ENCODE measurements at places on chromosomes 5 and 9. TPM values are rescaled to one million over a fixed set of nuclear protein-coding genes. Genes with fewer than 3 reads are reported as not detected.

GRCh38 chr5:9519537-9519936, 26.3 kb downstream of the SEMA5A start:
- DNase-seq, result no peak

DNA sequence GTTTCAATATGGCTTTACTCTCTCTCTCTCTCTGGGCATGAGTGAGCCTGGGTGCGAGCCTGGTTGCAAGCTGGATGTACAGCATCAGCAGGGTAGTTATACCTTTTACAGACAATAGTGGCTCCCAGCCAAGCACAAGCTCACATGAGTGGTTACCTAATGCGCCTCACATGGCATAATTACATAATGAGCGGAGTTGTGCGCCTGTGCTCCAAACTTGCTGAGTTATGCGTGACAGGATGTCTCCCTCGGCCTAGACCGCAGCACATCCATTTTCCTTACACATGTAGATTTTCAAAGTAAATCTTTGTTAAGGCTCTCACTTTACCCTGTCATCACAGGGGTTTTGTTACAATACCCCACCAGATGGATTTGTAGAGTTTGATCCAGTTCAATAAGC, 233.5 kb upstream of the WWC1 start:
- DNase-seq, result no peak

DNA sequence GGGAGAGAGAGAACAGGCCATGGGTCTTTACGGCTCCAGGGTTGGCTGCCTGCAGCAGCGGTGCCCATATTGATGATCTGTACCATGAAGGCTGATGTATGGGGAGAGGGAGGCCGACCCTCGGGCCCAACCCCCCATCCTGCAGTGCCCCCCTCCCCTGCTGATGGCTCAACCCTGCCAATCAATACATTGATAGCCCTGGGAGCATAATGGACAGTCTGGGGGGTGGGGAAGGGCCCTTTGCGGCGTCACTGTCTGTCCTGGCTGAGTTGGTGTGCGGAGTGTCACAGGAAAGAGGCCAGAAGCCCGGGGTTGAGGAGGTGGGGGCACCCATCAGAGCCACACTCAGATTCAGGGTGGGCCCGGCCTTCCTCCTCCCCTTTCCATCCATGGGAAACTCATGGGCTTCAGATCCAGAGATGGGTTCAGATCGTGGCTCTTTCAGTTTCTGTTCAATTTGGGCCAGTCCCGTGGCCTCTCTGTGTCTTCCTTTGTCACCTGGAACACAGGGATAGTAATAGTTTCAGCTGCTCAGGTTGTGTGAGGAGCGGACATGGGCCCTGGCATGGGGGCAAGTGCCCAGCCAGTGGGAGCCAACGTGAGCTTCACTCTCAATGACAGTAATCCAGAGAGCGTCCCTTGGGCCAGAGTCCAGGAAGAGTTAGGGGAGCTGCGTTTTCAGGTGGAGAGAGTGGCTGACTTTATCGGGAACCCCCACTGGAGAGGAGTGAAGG, 9.5 kb downstream of the FGF18 start:
- DNase-seq, result no peak

DNA sequence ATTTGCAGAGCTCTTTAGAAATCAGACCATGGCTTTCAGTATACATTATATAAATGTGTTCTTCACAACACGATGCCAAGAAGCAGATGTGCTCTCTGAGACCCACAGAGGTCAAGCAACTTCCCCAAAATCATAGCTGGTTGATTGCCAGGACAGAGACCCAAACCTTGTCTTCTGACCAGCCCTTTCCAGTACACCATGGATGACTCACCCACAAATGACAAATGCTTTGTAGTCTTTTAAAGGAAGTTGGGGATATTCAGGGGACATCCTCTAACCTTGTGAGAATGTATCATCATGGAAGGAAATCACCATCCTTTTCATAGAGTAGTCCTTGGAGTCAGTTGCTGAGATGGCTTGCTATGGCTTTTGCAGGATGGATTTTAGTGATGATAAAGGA, 30.1 kb downstream of the ZNF462 start:
- no peak for DNase-seq

DNA sequence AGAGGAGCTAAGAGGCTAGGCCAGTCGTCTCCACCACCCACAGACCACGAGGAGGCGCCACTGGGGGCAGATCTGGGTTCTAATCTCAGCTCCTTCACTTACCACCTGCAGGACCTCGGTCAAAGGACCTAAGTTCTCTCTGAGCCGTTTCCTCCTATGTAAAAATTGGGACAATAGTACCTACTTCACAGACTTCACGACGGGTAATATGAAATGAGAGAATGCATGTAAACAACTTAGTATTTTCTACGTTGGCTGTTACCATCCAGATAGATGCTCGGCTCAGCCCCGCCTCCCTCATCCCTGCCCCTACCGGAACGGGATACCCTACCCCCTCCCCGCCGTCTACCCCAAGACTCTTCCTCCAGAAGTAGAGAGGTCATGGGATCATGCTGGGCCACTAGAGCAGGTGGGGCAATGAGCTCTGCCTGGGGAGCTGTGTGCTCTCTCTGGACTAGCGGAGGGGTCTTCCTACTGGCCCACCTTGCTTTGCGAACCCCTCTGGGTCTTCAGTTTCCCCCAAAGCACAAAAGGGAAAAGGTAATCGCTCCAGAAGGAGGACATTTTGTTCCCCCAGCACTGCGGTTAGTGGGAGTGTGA, 541 bp downstream of the GNPDA1 start:
- DNase-seq, result peak; percentile 83

- no peak for DNase-seq
Observed at GRCh38 chr5:113058269-113058668, 81.7 kb downstream of the DCP2 start.

GRCh38 chr9:33453999-33454660, 6.7 kb upstream of the AQP3 start:
- peak; percentile 44 for DNase-seq

- no peak for DNase-seq
Observed at GRCh38 chr9:109253637-109254284, 67.1 kb downstream of the EPB41L4B start.

DNA sequence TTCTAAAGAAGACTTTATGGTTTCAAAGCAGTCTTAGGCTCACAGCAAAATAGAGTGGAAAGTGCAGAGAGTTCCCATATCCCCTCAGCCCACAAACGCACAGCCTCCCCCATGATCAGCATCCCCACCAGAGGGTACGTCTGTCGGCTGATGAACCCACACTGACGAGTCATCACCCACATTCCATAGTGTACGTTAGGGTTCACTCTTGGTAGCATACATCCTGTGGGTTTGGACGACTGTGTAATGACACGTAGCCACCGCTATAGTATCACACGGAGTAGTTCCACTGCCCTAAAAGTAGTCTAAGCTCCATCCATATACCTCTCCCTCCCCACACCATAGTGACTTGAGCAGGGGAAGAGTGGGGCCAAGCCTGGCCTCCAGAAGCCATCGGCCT, 135.7 kb upstream of the PHYKPL start:
- no peak for DNase-seq

DNA sequence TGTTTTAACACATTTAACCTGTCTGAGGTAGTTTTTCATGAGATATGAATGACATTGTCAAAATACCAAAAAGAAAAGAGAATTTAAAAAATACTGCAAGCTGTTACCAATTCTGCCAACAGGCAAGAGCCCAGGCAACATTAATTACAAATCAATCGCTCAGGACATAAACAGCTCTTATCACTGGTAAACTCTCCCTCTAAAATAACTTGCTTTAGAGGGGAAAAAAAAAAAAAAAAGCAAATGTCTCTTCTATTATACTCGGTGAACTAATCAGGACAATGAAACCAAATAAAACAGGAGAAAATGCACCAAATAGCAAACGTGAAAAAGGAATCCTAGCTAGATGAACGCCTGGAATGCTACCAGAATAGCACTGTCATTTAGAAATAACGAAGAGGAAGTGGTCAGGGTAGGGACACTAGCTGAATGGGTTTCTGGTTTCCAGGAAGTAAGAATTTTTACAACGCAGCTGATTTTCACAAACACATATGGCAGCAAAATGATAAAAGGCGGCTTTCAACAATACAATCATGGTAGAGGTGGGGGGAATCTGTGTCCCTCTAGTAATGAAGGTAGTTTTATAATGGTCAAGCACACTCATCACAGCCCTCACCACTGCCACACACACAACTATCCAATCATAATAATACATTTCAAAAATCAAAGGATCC, 94.9 kb downstream of the DENND1A start:
- no peak for DNase-seq

DNA sequence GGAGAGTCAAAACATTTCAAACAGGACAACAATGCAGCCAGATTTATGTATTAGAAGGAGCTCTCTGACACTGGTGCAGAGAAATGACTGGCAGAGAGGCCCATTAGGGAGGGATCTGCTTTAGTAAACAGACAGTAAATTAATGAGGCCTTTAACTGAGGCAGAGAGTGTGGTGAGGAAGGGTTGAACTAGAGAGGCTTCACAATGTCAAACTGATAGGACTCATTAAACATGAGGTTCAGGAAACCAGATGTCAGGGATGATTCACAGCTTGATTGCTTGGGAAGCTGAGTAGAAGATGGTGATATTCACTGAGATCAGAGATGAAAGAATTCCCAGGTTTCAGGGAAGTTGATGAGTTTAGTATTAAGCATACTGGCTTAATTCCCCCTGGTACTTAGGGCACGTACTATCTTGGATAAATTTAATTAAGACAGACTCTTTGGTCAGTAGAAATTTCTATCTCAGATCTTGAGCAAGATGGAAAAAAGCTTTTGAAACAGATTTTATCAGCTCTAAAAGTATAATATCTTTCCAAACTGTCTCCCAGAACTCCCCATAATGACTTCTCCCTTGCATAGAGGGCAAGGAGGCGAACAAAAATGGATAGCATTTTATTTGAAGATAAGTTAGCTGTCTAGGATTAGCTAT, 8.6 kb upstream of the MUSK start:
- DNase-seq, result no peak

- no peak for DNase-seq
Observed at GRCh38 chr5:33745101-33745770, 146.6 kb downstream of the ADAMTS12 start.

DNA sequence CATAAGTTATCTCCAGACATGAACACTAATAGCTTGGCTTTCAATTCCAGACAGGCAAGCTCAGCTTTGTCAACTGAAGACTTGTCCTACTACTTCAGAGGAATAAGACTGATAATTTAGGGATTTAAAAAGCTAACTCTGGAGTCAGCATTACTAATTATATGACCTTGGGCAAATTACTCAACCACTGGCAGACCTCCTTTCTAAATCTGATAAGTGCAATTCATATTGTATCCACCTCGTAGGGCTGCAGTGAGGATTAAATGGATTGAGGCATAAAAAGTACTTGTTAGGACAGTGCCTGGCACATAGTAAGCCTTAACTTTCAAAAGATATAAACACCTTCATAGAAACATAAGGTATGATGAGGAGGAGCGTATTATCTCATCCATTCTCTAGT, 104.4 kb downstream of the KLHL3 start:
- no peak for DNase-seq

GRCh38 chr5:25255128-25255527, 610.4 kb upstream of the CDH10 start:
- no peak for DNase-seq

DNA sequence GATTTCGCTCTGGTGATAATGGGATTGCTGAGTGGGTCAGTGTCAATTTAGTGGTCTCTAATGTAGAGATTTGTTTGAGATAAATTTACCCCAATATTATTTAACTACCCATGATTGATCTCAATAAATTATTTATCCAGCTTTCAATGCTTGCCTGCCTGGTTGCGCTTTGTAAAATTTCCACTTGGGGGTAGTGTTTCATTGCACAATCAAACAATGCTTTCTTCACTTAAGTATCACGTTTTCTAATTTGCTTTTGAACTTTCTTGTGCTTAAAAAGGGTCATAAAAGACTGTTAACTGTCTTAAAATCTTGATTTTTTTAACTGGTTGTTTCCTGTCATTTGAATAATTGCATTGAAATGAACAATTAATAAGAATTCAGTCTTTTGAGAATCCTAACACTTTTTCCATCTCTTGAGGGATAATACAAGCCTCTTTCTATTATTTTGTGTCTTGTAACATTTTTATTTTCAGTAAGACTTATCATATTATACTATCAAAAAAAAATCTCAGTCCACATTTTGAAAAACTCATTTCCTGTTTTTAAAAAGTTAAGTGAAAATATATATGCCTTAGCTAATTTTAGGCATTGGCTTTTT, 18.7 kb downstream of the HSD17B4 start:
- no peak for DNase-seq

GRCh38 chr5:126938466-126938865, 91.9 kb downstream of the MARCHF3 start:
- no peak for DNase-seq

- no peak for DNase-seq
Observed at GRCh38 chr9:89844535-89844934, 239.7 kb downstream of the GADD45G start.

DNA sequence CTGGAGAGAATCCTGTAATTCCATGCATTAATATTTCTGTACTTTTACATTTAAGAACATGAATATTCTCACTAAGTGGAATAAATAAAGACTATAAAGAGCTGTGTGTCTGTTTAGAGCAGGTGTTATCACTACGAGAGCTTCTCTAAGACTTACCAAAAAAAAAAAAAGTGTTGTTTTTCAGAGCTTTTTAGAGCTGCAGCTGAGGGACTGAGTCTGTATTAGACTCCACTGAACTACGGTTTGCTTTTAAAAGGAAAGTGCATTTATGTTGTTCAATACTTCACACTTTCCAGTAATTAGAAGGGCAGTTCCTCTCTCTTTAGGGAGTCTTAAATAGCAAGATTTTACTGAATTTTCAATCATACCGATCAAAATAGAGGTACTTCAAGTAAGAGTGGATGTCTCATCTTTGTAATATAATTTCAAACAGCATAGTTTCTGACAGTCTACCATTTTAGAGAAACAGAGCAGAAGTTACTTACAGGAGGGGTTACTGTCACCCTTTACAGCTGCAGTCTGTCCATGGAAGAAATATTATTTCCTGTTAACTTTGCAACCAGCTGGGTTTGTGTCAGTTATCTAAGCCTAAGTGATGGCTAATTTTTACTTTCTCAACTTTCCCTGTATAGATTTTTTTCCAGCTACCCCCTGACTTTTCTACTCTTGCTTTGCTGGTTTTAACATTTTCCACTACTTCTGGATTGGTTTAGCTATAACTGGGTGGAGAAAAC, 2.4 kb downstream of the SYK start:
- DNase-seq, result no peak

- DNase-seq, result no peak
Observed at GRCh38 chr9:33450621-33451146, 3.3 kb upstream of the AQP3 start.

Gene ELOVL7
- total RNA-seq, result 0.34 TPM

Gene TNFSF15
- 0.14 TPM for total RNA-seq

Gene ALDH1A1
- total RNA-seq, result not detected

Gene UGT3A2
- total RNA-seq, result not detected

Gene CNTNAP3B
- total RNA-seq, result not detected

Gene C1QTNF3
- total RNA-seq, result 2.5 TPM

Gene OR13J1
- not detected for total RNA-seq

Gene ADAMTSL1
- not detected for total RNA-seq

Gene QRFP
- total RNA-seq, result not detected

Gene SCGB3A2
- total RNA-seq, result not detected

Gene ABCA1
- 6.1 TPM for total RNA-seq

Gene SH3PXD2B
- 1.1 TPM for total RNA-seq

Gene GNPDA1
- total RNA-seq, result 55.8 TPM

Gene IL5
- 5.0 TPM for total RNA-seq

Gene VLDLR
- total RNA-seq, result 8.8 TPM

Gene CCDC171
- total RNA-seq, result 2.5 TPM

Gene CBY3
- total RNA-seq, result 0.67 TPM

All from activated CD4-positive, alpha-beta memory T cell treated with anti-CD3 and anti-CD28 coated beads for 36 hours (primary cell).